ENCODE measurements at places on chromosomes 6 and 20.

DNA sequence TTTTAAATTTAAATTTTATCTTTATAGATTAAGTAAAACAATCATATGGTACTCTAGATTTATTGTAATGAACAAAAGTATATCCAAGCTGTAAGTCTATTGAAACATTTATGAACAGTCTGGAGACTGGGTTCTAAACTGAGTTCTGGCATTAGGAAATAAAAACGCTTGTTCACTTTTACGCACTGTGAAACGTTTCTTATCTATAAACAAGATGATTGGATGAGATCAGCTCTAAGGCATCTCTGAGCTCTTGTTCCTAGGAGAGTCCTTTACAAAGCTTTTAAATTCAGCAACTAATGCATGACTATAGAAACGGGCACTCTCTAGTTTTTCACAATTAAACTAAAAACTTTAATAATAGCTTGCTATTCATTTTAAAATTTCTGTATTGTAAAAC lies 6.8 kb downstream of the HUS1B start:
- DNase-seq = no peak

- DNase-seq = no peak
These were observed 259.1 kb downstream of the HACE1 start for GRCh38 chr6:104600639-104600931.

GRCh38 chr6:75205776-75206575 lies at the start of gene COL12A1:
TSS of gene COL12A1 (minus strand) at chr6:75206053. CDS start at chr6:75202792, 3,261 bp downstream.
- peak; percentile 98 for DNase-seq

DNA sequence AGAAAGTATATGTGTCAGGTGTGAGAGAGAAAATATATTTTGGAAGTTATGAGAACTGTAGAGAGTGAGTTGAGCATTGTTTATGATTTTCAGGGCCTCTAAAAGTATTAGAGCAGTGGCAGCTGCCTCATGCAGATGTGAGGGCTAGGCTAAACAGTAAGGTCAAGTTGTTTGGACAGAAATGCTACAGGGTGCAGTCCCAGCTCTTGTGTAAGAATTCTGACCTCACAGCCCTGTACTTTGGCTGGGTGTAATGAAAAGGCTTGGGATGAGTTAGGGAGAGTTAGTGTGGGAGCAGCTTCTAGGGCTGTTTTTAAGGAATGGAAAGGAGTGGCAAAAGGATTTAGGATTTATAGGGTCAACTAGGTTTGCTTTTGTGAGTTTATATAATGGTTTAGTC lies 764.8 kb upstream of the ADGRB3 start:
- no peak for DNase-seq

DNA sequence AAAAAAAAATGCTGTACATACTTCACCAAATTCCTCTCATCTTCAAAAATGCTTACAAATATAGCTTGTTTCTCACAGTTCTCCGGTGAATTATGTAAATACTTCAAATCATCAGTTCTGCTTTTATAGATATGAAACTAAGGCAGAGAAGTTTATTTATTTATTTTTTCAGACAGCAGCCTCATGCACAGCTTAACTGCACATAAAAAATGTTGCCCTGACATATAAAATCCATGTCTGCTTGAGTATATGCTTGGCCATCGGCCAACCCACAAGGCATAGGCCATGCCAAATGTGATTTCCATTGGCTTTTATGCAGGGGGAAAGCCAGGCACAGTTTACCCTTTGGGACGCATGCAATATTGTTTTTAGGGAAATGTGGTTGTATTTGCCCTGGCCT lies 57.3 kb upstream of the PHACTR2 start:
- DNase-seq = peak; percentile 40

DNA sequence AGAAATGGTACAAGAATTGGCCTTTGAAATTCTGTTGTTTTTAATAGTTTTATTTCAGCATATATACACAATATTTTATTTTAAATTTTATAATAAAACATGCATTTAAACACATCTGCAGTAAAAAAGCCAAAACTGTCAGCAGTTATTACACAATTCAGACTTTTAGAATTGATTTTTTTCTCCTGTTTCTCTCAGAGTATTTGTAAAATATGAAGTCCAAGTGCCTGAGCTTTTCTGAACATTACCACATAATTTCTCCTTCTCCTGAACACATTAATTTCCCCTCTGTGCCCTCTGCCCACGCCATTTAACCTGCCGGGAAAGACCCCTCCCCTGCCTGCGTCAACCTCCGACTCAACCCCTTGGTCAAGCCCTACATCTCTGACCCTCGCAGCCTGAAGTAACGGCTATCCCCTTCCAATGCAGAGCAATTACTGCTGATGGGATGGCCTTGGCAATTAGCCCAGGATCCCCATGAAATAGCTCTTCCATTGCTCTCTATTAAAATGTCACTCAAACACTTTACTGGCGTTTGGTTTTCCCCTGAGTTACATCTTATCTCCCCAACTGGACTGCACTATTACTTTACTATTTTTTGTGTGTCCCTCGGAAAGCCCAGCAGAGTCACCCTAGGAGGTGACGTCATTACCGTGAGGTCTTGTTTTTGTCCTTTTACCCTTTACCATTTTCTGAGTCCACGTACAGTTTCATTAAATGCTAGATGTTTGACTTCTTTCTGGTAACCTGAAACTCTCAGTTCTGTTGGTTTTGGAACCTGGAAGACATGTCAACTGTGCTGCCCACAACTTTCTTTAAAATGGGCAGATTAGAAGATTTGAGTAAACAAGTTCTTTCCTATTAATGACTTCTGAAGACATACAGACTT lies 146.7 kb upstream of the TAB2 start:
- no peak for DNase-seq

DNA sequence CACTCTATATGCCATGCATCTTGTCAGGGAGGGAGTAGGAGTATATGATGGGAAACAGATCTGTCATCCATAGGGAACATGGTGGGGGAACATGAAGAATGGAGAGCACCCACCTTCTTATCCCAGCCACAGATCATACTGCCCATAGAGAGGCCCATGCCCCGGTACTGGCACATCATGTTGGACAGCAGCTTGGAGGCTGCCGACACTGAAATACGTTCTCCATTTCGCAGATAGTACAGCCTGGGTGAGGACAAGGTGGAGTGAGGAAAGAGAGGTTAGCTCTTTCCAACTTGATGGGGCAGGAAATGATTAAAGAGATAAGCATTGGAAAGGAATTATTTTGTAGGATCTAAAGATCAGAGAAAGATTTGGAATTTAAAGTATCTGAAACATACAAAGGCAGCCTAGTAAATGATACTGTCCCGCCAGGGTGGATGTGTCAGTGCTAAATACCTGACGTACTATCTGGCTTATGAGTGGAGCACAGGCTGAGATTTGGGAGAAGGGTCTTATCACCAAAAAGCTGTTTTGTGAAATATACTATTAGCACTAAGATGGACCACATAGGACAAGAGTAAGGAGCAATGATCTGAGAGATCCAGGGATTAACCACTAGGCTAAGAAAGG lies 1.7 kb downstream of the PSMB8 start:
- no peak for DNase-seq

- DNase-seq = no peak
These were observed 39.1 kb upstream of the BEND6 start for GRCh38 chr6:56915832-56916231.

GRCh38 chr6:38588631-38589366 lies 50.9 kb downstream of the BTBD9 start:
- no peak for DNase-seq

- DNase-seq = no peak
These were observed 127.6 kb upstream of the AKAP12 start for GRCh38 chr6:151112130-151112529.

DNA sequence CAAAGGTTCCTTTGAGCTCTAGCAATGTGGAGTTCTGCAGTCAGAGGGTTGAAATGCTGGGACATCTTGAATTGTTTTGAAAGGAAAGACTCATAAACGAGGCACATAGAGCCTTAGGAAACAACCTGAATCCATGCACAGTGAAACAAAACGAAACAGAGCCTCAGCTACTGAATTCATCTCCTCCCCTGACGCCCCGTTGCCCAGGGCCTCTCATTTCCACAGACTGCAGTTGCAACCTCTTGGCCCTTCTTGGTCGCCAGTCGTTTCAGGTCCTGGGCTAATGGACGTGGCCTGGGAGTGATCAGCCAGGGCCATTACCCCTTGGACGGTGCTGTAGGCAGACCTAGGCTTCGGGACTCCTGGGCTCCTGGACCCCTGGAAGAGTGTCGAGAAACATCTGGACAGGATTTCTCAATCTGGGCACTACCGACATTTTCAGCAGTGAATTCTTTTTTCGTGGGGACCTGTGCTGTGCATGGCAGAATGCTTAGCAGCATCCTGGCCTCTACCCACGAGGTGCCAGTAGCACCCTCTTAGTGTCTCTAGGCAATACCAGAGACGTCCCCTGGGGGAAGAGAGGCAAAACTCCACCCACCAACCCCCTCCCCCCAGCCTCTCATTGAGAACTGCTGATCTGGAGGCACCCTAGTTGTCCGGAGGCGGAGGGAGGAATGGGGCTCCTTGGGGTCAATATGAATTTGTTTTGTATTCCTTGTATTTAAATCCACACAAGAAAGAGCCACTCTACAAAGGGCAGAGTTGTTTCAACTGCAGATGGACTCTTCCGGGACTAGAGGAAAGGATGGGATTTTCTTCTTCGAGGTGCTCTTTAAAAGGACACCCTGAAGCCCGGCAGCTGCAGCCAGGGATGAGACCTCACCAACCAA lies 50.2 kb downstream of the TMEM242 start:
- no peak for DNase-seq

DNA sequence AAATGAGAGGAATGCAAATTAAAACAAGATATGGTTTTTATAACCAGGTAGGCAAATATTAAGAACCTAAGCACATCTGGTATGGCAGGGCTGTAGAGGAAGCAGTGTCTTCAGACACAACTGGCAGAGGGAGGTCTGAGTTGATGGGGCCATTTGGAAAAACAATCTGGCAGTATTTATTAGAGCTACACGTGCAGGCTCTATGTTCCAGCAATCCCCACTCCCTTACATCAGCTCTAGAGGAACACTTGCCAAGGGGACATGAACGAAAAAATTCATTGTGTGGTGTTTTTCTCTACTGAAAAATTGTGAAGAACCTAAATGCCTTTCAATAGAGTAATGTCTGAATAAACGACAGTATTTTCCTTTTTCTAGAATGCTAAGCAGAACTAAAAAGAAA lies 111.6 kb upstream of the EDN1 start:
- DNase-seq = peak; percentile 41

DNA sequence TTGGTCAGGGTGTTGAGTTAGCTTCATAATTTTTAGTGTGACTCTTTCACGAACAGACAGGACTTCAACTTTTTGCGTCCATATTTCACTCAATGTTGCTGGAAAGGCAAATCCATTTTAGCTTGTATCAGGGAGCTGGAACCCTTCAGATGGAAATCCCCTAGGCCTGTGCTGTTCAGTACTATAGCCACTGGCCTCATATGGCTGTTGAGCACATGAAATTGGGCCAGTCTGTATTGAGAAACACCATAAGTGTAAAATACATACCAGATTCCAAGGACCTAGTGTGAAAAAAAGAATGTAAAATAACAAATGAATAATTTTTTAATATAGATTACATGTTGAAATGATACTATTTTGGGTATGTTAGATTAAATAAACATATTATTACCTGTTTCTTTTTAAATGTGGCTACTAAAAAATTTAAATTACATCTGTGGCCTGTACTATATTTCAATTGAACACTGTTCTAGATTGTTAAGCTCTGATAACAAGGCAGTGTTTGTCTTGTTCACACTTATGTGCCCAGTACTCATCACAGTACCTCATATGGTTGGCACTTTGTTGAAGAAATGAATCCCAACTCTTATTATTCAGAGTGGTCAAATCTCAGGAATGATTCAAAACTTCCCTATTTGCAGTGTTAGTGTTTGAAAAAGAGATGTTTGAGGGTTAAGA lies 34.3 kb downstream of the CTNNBL1 start:
- no peak for DNase-seq

DNA sequence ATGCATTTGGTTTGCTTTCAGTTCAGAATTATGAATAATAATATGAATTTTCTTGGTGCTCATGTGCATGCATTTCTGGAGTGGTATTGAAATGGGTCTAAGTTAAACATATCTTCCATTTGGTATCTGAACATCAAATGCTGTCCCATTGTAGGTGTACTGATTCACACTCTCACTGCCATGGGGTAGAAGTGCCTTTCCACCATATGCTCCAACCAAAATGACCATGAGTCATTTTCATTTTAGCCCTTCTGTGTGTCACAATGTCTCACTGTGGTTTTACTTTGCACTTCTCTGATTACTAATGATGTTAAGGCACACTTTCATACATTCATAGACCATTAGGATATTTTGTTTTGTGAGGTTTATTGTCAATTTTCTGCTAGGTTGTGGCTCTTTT lies 211.9 kb downstream of the HAO1 start:
- DNase-seq = no peak

DNA sequence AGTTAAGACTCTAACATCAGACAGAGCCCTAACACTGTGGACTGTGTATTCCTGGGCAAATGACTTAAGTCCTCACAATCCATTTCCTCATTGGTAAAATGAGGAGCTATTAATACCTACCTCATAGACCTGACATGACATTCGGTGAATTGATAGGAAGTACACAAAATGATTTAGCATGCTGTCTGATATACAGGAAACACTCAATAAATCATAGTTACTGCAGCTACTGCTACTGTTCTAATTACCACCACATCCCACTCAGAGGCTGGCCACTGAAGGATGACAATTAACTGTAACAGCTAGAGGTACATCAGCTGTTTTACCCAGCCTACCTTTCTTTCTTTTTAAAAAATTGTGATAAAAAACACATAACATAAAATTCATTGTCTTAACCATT lies 87.7 kb downstream of the PLCG1 start:
- no peak for DNase-seq

GRCh38 chr20:38829296-38829875 lies 23.9 kb downstream of the PPP1R16B start:
- no peak for DNase-seq

GRCh38 chr20:32605167-32605656 lies 20.1 kb upstream of the NOL4L start:
- no peak for DNase-seq

GRCh38 chr6:37319856-37320480 lies 33.8 kb upstream of the RNF8 start:
- no peak for DNase-seq

- peak; percentile 6 for DNase-seq
These were observed 37.6 kb downstream of the MOCS1 start for GRCh38 chr6:39896701-39897100.

- DNase-seq = no peak
These were observed 248.8 kb upstream of the PRND start for GRCh38 chr20:4472906-4473305.

- no peak for DNase-seq
These were observed 215.1 kb upstream of the QKI start for GRCh38 chr6:163199371-163199770.
